ENCODE measurements at places on chromosomes 6 and 20.
A peak's percentile ranks its signal among the peaks of the same experiment; 100 is the strongest.

DNA sequence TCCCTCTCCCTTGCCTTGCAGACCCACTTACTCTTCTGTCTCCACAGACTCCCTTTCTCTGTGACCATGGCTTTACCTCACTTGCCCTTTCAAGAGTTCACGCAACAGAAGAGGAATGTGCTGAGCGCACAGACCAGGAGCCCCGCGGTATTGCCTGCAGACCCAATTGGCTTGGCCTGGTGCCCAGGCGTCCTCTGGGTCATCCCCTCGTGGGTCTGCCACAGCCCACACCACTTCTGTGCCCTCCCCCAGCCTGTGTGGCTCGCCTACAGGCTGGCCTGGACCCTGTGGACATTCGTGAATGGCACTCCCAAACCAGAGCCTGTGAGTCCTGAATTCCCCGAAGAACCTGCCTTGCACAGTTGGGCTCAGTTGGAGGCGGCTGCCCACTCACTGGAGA is 15.3 kb upstream of the NINL start:
- H3K27me3 ChIP-seq, result no peaks in the 10 kb centered on the region
- no peak overlapping the region for H3K27ac ChIP-seq
- DNase-seq, result no peak
- H3K36me3 ChIP-seq, result no peaks in the 10 kb centered on the region
- no peak overlapping the region for H3K4me3 ChIP-seq

GRCh38 chr6:161954699-161955276 is 680.9 kb upstream of the AGPAT4 start:
- no peak for DNase-seq
- H3K4me3 ChIP-seq, result no peak overlapping the region
- no peak overlapping the region for H3K27ac ChIP-seq
- peaks cover 8% of the 10 kb centered on the region for H3K4me1 ChIP-seq
- H3K36me3 ChIP-seq, result no peaks in the 10 kb centered on the region
- H3K27me3 ChIP-seq, result no peaks in the 10 kb centered on the region

- H3K36me3 ChIP-seq, result no peaks in the 10 kb centered on the region
- DNase-seq, result no peak
- no peak overlapping the region for H3K27ac ChIP-seq
- H3K4me1 ChIP-seq, result no peaks in the 10 kb centered on the region
- H3K4me3 ChIP-seq, result no peak overlapping the region
These were observed 274.3 kb downstream of the QKI start for GRCh38 chr6:163688739-163689362.

GRCh38 chr20:42785041-42785440 is 404.7 kb downstream of the PTPRT start:
- no peaks in the 10 kb centered on the region for H3K4me1 ChIP-seq
- no peak overlapping the region for H3K4me3 ChIP-seq
- DNase-seq, result no peak
- H3K27ac ChIP-seq, result no peak overlapping the region

DNA sequence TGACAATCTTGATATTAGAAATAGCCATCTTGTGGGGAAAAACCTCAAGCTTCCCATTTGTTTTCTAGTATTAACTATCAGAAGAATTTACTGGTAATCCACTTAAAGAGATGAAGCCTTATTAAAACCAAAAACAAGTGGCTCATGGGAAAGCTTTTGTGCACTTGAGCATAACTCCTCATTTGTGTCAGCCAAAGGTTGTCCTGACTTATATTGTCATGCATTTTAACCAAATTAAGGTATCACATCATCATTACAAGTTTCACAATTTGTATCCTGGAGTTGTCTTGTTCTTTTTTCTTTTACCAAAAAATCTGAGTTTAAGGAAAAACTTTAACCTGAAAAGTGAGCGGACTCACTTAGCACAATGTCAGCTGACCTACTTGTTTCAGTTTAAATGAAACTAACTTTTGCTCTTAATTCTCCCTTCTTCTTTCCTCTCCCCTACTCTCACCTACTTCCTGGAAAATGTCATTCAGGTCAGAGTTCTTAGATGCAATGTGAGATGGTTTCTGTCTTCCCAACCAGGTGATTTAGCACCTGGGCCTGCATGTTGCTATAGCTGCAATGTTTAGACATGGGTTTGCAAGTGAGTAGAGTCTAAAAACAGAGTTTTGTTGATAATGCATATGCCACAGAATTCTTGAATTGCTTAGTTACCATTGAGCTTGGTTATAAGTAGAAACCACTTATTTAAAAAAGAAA is 82.8 kb downstream of the TNFAIP3 start:
- no peaks in the 10 kb centered on the region for H3K27me3 ChIP-seq
- no peaks in the 10 kb centered on the region for H3K36me3 ChIP-seq
- H3K27ac ChIP-seq, result no peak overlapping the region
- no peak overlapping the region for H3K4me3 ChIP-seq
- DNase-seq, result no peak
- no peaks in the 10 kb centered on the region for H3K4me1 ChIP-seq

DNA sequence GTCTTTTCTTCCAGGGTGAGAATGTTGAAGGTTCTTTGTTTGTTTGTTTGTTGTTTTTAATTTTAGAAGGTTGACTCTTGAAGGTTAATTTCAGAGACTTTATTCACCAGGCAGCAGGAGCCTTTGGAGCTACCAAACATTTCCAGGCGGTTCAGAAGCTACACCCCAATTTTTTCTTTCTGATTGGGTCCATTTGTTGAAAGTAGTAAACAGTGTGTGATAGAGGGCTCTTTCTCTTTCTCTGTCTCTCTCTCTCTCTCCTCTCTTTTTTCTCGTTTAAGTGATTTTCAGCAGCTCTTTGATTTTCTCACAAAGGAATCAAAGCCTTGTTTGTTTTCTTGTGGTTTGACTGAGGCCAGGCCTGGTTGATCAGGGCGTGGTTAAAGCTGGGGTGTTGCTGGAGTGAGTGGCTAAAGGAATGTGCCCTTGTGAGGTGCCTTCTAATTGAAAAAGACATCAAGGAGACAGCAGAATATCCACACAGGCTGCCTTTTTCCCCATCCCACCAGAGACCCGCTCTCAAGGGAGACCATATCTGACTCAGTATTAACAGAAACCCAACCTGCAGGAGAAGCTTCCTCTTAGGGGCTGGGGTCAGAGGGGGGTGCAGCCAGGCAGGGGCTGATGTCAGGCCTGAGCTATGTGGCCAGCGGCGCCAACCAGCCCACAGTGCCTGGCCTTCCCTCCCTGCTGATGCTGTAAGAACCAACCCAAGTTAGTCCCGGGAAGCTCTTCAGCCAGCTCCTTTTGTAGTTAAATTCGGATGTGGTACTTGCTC is 40.4 kb upstream of the NAA20 start:
- peaks cover 2% of the 10 kb centered on the region for H3K36me3 ChIP-seq
- H3K4me1 ChIP-seq, result peaks cover 94% of the 10 kb centered on the region
- no peaks in the 10 kb centered on the region for H3K27me3 ChIP-seq
- H3K4me3 ChIP-seq, result peak overlapping the region; percentile 68
- peak; percentile 71 for DNase-seq

- peaks cover 53% of the 10 kb centered on the region for H3K27me3 ChIP-seq
- no peak overlapping the region for H3K27ac ChIP-seq
- DNase-seq, result no peak
- H3K36me3 ChIP-seq, result no peaks in the 10 kb centered on the region
These were observed 72.7 kb downstream of the SOX4 start for GRCh38 chr6:21666201-21666691.

DNA sequence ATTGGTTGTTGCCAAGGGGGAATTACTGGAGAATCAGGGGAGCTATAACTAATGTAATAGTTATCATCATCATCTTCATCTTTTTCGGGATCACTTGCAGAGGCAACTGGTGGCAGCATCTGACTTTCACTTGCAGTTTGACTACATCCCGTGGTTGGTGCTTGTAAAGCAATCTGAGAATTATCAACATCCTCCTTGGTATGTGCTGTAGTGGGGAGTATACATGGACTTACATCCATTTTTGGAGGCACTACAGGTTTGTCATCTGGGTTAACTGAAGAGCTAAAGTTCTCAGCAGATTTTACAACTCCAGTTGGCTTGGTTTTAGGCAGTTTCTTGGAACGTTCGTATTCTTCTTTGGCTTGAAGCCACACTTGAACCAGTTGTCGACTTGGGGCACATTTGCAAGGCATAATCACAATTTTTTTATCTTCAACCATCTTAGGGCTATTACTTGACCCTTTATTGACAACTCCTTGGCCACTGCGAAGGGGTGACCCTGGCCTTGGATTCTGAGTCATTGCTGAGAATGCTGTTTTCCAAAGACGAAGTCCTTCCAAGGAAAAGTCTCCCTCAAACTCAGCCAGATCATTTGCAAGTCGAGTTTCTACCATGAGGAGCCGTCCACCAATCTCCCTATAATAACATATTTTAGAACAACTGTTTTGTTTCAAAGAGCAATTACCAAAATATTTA is 115.5 kb downstream of the REV3L start:
- no peak overlapping the region for H3K4me3 ChIP-seq
- no peak overlapping the region for H3K27ac ChIP-seq
- H3K4me1 ChIP-seq, result no peaks in the 10 kb centered on the region
- no peaks in the 10 kb centered on the region for H3K27me3 ChIP-seq
- no peak for DNase-seq

DNA sequence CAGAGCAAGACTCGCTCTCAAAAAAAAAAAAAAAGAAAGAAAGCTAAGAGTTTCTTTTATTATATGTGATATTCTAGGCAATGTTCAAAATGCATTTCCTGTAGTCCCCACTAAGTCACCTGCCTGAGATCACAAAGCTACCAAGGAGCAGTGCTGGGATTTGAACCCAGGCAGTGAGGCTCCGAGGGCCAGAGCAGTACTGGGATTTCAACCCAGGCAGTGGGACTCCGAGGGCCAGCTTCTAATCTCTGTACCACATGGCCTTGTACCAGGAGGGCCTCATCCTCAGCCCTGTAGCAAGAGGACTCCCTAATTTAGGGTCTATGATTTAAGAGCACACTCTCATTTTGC is 39.7 kb downstream of the ZMYND8 start:
- H3K27me3 ChIP-seq, result no peaks in the 10 kb centered on the region
- DNase-seq, result no peak
- H3K36me3 ChIP-seq, result no peaks in the 10 kb centered on the region
- peaks cover 71% of the 10 kb centered on the region for H3K4me1 ChIP-seq
- no peak overlapping the region for H3K4me3 ChIP-seq
